ENCODE measurements at places on chromosomes 12 and 14.

DNA sequence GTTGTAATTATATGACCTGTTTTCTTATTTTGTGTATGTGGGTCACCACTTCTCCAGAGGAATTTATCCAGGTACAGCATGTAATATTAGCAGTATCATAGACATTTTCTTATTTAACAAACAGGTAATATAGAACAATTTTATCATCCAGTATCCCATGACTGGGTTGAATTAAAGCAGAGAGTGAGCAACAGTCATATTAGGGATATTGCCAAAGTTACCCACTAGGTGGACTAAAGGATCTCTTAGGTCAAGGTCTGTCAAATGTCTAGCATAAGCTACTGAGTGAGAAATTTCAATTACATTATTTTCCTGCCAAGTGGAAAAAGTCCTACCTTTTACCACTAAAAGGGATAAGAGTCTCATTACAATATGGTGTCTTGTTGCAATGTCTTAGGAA is 62.1 kb upstream of the TRIM9 start:
- no peak for DNase-seq

DNA sequence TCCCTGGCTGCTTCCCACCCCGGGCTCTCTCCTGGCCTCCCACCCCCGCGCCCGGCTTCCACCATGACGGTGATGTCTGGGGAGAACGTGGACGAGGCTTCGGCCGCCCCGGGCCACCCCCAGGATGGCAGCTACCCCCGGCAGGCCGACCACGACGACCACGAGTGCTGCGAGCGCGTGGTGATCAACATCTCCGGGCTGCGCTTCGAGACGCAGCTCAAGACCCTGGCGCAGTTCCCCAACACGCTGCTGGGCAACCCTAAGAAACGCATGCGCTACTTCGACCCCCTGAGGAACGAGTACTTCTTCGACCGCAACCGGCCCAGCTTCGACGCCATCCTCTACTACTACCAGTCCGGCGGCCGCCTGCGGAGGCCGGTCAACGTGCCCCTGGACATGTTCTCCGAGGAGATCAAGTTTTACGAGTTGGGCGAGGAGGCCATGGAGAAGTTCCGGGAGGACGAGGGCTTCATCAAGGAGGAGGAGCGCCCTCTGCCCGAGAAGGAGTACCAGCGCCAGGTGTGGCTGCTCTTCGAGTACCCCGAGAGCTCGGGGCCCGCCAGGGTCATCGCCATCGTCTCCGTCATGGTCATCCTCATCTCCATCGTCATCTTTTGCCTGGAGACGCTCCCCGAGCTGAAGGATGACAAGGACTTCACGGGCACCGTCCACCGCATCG is 1.8 kb downstream of the KCNA1 start:
- no peak for DNase-seq

- peak; percentile 82 for DNase-seq
Observed at GRCh38 chr14:100239840-100240667, 1.1 kb downstream of the YY1 start.

DNA sequence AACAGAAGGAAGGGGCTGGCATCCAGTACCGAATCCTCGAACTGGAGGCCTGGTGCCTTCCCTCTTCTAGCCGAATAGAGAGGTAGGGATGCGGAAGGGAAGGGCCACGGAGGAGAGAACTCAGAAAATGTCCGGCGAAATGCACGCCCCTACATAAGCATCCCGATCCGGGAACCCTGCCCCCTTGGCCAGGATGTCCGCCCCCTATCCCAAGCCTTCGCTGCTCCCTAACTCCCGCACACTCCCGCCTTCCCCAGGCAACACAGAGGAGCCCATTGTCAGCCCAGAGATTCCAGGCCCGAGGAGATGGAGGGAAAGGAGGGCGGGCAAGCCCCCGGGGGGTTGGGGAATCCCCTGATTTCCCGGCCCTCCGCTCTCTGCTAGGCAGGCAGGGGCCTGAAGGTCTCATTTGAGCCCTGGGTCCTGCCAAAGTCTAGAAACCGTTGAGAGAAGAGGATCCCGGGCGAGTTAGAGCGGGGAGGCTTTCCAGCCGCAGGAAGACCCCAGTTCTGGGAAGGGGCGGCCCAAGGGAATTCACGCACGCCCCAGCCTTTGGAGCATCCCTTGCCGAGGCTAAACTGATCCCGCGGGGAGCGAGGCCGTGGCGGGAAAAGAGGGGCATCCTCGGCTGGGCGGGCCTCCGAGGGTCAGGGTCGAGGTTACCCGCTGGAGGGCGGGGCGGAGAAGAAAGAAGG is 569 bp upstream of the ARHGEF40 start:
- DNase-seq, result peak; percentile 25

DNA sequence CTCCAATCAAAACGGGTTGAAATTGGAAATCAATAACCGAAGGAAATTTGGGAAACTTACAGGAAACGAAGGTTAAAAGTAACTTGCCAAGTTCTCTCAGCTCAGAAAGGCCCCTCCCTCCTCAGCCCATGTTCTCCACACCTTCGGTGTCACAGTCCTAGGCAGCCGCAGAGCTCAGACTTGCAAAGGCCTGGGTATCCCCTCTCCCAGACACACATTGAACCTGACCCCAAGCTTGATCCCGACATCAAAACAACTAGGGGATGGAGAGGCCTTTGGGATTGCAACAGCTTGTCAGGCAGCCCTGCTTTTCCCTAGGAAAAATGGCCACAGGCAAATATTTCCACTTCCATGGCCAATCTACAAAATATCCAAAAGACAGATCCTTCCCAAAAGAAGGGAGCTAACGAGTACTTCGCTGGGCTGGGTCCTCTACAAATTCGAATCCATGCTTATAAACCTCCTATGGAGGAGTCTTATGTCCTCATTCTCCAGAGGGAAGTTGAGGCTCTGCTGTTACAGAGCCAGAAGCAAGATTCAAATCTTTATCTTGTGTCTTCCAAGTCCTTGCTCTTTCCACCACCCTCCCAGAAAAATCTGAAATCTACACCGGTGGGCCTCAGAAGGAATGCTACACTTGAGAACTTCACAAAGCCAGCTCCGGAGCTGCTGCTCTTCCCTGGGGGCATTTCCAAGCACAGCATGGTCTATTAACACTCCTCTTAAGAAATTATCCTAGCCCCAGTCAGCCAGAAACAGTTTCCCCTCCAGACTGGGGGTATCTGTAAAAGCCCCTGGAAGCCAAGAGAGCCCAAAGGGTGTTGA is 35.7 kb upstream of the PNMA1 start:
- no peak for DNase-seq

- no peak for DNase-seq
Observed at GRCh38 chr12:62268956-62269355, 8.8 kb downstream of the USP15 start.

DNA sequence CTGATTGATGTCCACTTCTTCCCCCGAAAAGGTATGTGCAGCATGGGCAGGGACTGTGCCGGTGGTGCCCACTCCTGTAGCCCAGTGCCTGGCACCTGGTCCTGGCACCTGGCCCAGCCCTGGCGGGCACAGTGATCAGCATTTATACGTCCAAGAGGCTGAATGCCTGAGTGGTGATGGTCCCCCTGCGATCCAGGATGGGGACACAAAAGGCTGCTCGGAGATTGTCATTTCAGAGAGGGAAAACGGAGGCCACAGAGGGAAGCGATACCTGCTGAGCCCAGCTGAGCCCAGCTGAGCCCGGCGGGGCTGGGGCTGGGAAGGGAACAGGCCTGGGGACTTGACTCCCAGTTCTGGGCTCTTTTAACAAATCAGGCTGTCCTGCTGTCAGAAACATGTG is 55.8 kb downstream of the PRIMA1 start:
- no peak for DNase-seq

DNA sequence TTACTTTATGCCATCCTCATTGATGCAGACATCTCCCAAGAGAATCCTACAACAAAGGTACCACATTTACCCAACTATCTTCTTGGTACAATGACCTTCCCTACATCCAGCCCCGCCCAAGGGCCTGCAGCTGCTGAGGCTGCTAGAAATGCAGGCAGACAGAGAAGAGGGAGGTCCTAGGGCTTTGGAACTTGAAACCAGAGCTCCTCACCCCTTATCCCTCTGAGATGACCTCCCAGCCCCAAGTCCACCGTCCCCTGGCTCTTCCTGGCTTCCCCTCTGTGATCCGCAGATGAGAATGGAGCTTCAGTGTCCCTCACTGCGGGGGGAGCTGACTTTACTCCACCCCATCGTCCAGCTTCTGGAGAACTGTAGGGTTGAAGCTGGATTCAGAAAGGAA is 1.6 kb upstream of the TNFRSF1A start:
- no peak for DNase-seq

DNA sequence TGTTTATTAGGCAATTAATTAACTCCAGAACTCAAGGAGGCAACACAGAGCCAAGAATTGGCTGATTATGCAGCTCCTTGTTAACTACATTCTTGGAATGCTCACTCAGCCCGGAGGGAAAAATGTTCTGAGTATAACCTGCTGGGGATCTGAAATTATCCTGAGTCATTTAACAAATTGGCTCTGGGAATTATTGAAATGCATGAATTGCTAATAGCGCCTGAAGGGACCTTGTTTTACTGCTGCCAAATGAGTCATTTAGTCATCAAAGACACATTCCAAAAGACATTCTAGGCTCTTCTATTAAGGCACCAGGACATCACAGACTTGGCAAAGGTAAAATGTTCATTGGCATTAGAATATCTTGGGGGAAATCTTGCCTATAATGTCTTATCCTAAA is 13.0 kb downstream of the TMEM52B start:
- DNase-seq, result no peak

Data from activated CD4-positive, alpha-beta T cell treated with anti-CD3 and anti-CD28 coated beads, Interleukin-2, amount 50 U/mL, for 1 hour (primary cell).